Pulmonary artery endothelial cell (primary cell): ENCODE measurements at places on chromosomes 5 and 9. TPM values are rescaled to one million over a fixed set of nuclear protein-coding genes. Genes with fewer than 3 reads are reported as not detected.

The CCDC180 gene
- 0.74 and 1.3 TPM in 2 replicates for total RNA-seq

The IL3 gene
- total RNA-seq, result not detected in 2 replicates

The CARTPT gene
- total RNA-seq, result not detected in 2 replicates

The DMGDH gene
- total RNA-seq, result 0.20 and 0.25 TPM in 2 replicates

The TOR2A gene
- 5.8 and 7.8 TPM in 2 replicates for total RNA-seq

The C5orf58 gene
- not detected in 2 replicates for total RNA-seq

The TRPM6 gene
- 0.07 TPM in 2 replicates for total RNA-seq

The ITGA2 gene
- total RNA-seq, result 107 and 108 TPM in 2 replicates

The SGCD gene
- total RNA-seq, result not detected in 2 replicates

The PCDHA9 gene
- 0.04 TPM in 1 of 2 replicates, not detected in the other for total RNA-seq

The DBH gene
- not detected in 2 replicates for total RNA-seq

The PCDHGB1 gene
- total RNA-seq, result 0.59 and 0.63 TPM in 2 replicates

The FBXL7 gene
- total RNA-seq, result 5.3 and 6.6 TPM in 2 replicates

The HRCT1 gene
- 2.4 and 5.6 TPM in 2 replicates for total RNA-seq

The PCDHGA10 gene
- 3.1 and 4.0 TPM in 2 replicates for total RNA-seq

The NTNG2 gene
- 0.20 and 0.92 TPM in 2 replicates for total RNA-seq

The BARHL1 gene
- not detected in 2 replicates for total RNA-seq

The MEF2C gene
- 33.2 and 34.3 TPM in 2 replicates for total RNA-seq

The SPATA31D4 gene
- not detected in 2 replicates for total RNA-seq

The SPINK7 gene
- not detected in 2 replicates for total RNA-seq

The ACOT12 gene
- total RNA-seq, result 0.13 TPM in 1 of 2 replicates, not detected in the other

The IRX2 gene
- total RNA-seq, result not detected in 2 replicates

The PRDM9 gene
- not detected in 2 replicates for total RNA-seq

The PLAC8L1 gene
- total RNA-seq, result not detected in 2 replicates

The RXRA gene
- 14.4 and 19.0 TPM in 2 replicates for total RNA-seq

The PCDHGB6 gene
- total RNA-seq, result 2.0 and 2.1 TPM in 2 replicates

The TRAF1 gene
- total RNA-seq, result 1.7 and 2.5 TPM in 2 replicates
